Ecto neural progenitor cell (in vitro differentiated cells): ENCODE measurements at places on chromosomes 4 and X.
A peak's percentile ranks its signal among the peaks of the same experiment; 100 is the strongest.

DNA sequence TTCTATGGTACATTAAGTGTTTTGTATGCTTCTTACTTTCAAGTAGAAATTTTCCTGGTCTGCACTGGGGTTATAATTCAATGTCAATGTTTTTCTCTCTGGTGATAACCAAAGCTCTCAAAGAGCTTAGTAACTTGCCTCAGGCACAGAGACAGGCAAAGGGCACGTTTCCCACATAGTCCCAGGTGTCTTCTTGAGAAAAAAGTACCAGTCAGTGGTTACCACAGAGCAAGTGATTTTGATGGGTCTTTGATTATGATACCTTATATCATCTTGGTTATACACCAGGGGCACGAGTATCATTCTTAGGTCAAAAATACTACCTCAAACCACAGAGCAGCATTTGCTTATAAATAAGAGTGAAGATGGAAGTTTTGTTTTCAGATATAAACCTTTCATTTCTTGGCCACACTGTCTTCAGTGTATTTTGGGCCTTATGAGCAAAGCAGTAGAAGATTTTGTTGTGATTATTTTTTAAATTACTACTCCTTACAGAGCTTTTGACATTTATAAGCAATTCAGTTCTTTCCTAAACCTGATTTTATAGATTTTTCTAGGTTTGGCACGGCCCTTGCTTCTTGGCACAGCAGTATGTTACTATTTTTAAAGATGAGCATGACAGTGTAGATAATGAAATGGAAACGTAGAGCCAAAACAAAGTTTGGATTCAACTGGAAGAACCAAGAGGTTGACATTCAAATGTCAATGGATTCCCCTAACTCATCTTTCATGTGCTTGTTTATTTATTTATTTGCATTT, 85.3 kb upstream of the TLL1 start:
- no peak for DNase-seq

- no peak for DNase-seq
These were observed 142.1 kb downstream of the CPEB2 start for GRCh38 chr4:15144249-15144966.

DNA sequence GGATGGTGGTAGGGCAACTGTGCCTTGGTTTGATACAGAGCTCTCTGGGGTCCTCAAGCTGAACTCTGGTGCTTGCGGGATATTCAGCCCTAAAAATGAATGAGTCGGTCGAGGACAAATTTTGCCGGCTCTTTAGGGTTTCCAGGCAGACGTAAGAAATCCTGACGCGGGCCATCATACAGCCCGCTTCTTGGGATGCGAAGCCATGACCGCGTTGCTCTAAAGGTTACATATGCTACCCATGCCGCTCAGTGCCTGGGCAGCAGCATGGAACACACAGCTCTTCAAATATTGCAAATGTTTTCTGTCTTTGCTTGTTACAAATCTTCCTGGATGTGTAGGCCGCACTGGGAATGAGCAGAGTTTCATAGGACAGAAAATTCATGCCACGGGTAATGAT, 55.6 kb downstream of the NBDY start:
- no peak for DNase-seq

- no peak for DNase-seq
These were observed 1043.1 kb upstream of the PABPC4L start for GRCh38 chr4:135244696-135245095.

GRCh38 chr4:168588916-168589531, 92.2 kb downstream of the PALLD start:
- no peak for DNase-seq

GRCh38 chr4:172412851-172413580, 599.8 kb downstream of the GALNTL6 start:
- DNase-seq: no peak

DNA sequence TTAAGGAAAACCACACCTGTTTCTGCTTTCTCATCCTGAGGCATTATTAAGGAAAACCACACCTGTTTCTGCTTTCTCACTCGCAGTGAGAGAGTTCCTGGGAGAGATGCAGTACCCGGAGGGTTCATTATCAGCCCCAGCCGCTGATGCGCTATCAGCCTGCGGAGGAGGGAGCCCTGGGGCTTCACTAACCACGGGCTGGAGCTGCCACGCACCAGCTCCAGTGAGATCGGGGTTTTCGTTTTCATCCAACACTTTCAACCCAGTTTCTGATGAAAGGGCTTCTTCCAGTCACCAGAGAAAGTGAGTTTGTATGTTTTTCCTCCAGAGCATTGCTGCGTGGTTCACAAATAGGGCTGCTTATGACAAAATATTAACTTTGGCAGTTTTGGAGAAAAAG, 93.2 kb upstream of the PRKX start:
- DNase-seq: no peak

DNA sequence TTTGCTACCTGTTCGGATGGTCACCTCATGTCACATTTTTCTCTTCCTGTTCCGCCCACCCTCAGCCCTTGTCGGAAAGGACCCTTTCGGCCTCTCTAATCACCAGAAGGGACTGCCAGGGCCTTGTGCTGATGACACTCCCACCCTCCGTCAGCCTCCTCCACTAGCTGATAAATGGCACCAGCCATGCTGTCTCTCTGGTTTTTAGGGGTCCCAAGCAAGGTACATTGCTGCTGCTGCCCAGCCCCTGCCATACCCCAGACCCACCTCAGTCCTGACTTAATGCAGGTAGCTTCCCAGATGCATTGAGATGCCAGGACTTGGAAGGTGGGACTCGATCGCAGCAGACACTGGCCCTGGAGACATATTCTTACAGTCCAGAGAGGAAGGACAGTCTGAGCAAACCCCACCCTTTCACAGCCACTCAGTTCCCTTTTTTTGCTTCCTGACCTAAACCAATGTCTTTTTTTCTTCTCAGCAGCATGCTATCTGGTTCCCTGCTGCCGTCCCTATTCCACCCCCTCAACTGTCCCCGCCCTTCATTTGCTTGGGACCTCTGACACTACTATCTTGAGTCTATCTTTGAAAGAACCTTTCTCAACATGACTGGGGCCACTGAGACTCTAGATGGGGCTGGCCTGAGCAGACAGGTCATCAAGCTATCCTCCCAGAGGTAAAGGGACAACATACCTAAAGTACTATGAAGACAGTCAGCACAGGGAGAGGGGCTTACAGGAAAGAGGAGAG, at the start of gene BTK:
BTK (minus strand) TSS at position 397 of the 747 bp plus-strand sequence. CDS start 10,907 bp downstream, outside the sequence.
- DNase-seq: no peak

DNA sequence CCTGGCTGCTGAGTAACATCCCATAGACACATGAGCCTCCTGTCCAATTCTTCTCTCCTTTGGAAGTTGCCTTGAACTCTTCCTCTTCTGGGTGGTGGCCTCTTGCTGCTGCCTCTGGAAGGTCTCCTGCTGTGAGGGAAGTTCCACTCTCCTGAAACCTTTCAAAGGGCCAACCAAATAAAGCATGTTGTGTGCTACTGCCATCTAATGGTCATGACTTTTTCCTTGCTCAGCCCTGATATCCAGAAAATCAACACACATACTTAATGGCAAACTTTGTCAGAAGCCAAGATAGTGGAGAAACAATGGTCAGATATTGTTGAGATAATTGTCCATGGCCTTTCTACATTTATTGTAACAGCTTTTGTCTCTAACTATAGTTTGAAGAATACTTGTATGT, 19.1 kb upstream of the ZXDA start:
- DNase-seq: no peak

DNA sequence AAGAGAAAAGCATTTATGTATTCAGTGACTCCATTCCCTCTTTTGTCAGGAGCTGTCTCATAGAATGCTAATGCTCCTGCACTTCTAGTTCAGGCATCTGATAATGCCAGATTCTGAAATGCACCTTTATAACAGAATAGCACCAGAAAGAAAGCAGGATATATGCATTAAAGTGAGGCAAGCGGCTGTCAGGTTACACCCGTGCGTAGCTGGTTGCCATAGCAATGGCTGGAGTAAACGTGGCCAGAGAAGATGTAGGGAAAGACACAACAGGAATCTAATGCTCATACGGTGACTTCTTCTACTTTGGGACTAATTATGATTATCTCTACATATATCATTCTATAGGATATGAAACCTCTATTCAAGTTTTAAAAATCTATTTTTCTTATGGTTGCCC, 5.9 kb downstream of the EMCN start:
- DNase-seq: no peak

DNA sequence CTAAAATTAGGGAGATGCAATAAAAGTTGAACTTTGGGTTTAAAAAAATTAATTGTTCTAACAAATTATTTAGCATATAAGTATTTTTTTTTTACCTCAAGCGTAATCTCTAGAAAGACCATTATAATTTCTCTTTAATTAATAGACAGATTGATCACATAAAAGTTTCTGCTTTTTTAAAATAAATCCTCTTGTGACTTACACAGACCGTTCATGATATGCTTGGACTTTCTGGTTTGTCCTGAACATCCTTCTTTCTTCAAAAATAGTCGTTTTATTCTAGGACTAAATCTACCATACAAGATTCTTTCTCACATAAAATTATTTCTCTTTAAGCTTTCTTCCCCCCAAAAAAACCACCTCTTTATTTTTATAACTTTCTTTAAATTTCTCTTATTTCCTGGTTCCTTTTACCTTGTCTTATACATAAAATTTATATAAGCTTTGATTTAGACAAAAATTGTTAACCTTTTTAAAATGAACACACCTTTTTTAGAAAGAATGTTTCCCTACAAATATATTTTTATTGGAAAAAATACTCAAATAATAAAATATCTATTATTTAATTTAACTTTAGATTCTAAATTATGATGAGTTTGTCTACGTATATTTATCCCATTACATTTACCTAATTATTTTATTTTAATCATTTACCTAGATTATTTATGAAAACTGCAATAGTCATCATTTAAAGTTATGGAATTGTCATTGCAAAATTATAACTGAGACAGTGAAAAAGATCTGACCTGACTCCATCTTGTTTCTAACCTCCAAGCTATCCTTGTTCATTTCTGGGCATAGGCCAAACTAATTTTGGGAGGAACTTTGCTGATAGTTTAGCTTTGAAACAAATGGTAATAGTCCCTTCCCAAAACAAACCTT, 37.6 kb downstream of the PGRMC2 start:
- DNase-seq: no peak

GRCh38 chrX:153780678-153781427, at the start of gene SRPK3:
TSS of gene SRPK3 (plus strand) at chrX:153781041. CDS start at chrX:153781087, 46 bp downstream.
- DNase-seq: no peak

- DNase-seq: no peak
These were observed 387.0 kb downstream of the BCOR start for GRCh38 chrX:39710776-39711175.

DNA sequence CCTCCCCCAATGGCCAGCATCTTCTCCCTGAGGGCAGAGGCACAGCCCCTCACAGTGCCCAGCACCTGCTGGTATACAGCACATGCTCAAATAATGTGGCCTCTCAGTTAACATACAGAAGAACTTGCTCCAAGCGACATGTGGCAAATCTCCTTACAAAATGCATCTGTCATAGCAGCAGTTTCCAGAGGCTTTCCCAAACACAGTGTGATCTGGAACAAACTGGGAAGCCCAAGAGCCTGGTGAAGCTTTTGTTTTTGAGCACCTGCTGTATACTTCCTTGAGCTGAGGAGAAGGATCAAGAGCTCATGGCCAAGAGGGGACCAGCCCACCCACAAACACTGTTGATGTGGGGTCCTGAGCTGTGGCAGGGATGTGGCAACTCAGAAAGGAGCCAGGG, 34.8 kb upstream of the HTRA3 start:
- DNase-seq: no peak

DNA sequence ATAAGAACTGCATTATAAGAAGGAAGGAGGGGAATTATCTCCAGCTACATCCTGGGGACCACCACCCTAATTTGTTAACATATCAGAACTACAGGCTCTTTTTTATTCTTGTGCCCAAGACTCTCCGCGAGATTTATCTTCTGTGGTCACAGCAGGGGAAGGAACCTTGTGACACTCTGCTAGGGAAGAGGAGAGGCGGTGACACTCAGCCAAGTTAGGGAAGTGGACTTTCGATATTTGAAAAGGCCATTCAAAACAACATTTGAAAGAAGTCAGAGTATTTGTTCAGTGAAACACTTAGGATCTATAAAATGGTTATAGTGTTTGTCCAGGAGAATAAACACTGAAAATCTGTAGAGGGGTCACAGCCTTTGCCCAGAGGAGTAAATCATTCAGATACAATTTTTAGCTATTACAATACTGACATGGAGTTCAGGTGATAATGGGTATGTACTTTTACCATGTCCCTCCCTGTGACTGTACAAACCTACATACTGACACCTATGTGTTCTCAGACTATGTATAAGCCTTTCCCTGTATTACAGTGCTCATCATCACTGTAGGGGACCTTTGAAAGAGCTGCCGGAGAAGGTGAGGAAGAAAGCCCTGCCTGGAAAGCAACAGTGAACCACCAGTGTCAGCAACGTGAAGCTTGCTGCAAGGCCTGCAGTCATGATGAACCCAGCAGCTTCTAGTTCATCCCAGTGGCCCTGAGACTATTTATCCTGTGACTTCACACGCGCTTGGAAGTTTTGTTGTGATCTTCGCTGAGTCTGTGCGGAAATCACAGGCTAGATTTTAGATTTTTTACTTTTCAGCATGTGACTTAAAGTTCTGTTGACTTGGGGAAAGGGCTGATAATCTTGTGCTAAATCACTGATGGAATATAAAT, 8.5 kb upstream of the PTTG2 start:
- no peak for DNase-seq

DNA sequence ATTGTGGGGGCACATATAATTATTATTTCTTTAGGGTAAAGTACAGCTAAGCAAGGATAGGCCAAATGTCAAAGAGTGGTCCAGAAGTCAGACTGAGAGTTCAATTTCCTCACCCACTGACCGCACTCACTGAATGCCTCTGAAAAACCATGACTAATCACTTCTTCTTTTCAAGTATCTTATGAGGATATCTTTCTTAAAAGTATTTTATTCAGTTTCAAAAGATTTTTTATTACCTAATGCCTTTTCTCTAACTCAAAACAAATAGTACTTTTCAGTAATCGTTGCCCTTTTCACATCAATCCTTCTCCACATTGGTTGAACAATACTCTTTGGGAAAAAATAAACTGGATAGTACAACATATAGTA, 61.7 kb upstream of the CAMK2D start:
- DNase-seq: no peak

DNA sequence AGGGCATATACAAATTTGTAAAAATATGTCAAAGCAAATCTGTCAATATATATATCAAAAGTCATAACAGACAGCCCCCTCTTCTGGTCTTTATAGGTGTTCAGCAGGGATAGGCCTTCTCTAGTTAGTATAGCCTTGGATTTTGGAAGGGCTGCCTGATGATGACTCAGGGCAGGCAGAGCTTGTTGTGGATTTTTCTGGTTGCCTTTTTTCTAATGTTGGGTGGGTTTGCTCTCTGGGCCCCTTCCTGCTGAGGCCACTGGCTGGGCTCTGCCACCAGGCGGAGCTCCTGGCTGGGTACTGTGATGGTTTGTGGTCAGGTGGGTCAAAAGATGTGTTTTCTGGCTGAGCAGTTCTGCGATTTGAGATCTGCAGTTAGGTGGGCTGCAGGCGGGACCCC, 294.2 kb downstream of the GRIA2 start:
- peak; percentile 53 for DNase-seq

GRCh38 chr4:5142726-5143125, 91.4 kb downstream of the STK32B start:
- DNase-seq: no peak

DNA sequence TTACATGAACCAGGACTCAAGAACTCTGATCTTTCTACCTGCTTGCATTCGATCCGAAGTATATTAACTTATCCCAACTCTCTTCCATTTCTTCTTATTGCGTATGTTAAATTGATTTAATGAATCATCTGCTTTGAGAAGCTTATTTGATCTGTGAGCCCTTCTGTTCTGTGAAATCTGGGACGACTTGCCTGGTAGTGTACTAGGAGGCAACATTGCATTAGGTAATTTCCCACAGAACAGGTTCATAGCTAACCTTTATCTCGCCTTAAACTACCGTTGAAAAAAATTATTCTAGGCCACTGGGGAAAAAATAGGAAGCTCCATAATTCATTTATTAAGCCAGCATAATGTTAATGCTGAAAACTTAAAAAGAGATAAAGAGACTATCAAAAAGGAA, 67.2 kb upstream of the MAB21L2 start:
- DNase-seq: no peak
